ENCODE measurements at places on chromosomes 16 and 17.

GRCh38 chr17:64661726-64661975 is 456 bp downstream of the SMURF2 start:
- no peak for DNase-seq

- no peak for DNase-seq
Measured at GRCh38 chr16:80113873-80114574, 426.8 kb upstream of the DYNLRB2 start.

- DNase-seq = no peak
Measured at GRCh38 chr17:31060791-31061550, 33.8 kb upstream of the NF1 start.

- DNase-seq = no peak
Measured at GRCh38 chr17:19750020-19750572, 2.0 kb upstream of the ALDH3A1 start.

- DNase-seq = no peak
Measured at GRCh38 chr16:84992717-84993075, 18.6 kb downstream of the ZDHHC7 start.

DNA sequence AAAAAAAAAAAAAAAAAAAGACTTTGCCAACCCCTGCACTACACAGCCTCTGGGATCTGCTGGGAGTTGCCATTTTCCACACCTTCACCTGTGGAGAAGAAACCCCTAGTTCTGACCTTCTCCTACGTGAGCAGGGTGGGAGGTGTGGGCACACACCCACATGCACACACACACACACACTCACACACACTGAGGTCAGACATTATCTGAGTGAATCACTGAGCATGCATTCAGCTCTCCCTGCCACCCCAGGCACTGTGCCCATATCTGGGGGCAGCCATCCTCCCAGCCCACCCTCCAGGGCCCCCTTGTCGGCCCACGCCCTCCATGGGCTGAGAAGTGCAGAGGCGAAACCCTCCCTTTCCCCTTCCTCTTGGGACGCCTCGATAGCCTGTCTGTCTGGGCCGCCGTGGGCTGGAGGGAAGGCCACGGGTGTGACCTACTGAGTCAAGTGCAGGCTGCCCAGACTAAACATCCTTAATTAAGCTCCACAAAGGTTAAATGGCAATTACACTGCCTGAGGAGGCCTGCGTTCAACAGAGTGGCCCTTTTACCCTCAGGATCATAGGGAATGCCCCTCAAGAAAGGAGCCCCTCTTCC is 143.8 kb downstream of the C16orf95 start:
- no peak for DNase-seq

GRCh38 chr16:59913666-59914065 is 1179.5 kb upstream of the GOT2 start:
- no peak for DNase-seq

GRCh38 chr17:32318071-32318470 is 23.9 kb downstream of the C17orf75 start:
- no peak for DNase-seq

DNA sequence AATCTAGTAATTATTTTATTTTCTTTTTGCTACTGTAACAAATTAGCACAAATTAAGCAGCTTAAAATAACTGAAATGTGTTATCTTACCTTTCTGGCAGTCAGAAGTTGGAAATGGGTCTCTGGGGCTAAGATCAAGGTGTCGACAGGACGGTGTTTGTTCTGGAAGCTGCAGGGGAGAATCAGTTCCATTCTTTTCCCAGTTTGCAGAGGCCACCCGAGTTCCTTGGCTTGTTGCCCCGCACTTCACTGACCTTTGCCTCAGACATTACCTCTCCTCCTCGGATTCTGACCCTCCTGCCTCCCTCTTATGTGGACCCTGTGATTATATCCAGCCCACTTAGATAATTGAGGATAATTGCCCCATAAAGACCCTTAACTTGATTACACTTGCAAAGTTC is 61.0 kb upstream of the MAF start:
- DNase-seq = no peak

GRCh38 chr17:59494757-59495368 is 70.5 kb upstream of the DHX40 start:
- DNase-seq = no peak

- no peak for DNase-seq
Measured at GRCh38 chr16:16830401-16830800, 451.5 kb downstream of the NPIPA7 start.

DNA sequence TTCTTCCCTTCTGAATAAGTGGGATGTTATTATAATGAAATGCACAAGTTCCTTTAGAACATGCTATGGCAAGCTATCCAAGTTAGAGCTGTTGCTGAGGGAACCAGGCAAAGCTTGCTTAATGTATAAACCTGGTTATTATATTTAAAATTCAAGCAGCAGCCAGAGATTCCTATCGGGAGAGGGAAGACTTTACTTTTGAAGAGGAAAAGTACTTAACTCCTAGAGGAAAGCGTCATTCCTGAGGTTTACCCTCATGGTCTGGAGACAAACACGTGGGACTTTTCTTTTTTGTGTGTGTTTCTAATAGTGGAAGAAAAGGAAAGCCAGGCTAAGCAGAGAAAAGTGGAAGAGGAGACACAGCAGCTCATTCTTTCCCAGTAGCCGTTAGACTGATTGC is 39.9 kb upstream of the MYH10 start:
- no peak for DNase-seq

GRCh38 chr17:46726206-46726605 is 92.3 kb downstream of the WNT3 start:
- DNase-seq = peak; percentile 24

DNA sequence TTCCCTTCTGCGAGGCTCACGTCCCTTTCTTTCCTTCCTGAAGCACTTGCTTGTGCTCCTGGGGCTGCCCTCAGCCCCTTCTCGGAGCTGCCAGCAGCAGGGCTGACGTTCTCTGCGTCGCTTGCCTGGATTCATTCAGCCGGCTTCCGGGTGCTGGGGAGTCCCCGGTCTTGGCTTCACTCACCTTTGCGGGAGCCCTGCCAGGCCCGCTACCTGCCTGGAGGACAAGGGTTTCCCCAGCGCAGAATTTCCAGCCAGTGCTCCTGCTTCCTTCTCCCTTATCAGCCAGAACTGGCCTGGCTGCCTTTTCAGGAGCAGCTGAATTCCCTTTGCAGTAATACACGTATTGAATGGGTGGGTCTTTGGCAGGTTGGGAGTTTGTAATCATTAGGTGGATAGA is 22.1 kb upstream of the IL17C start:
- DNase-seq = no peak

GRCh38 chr17:68346448-68346847 is 55.2 kb downstream of the ARSG start:
- no peak for DNase-seq

DNA sequence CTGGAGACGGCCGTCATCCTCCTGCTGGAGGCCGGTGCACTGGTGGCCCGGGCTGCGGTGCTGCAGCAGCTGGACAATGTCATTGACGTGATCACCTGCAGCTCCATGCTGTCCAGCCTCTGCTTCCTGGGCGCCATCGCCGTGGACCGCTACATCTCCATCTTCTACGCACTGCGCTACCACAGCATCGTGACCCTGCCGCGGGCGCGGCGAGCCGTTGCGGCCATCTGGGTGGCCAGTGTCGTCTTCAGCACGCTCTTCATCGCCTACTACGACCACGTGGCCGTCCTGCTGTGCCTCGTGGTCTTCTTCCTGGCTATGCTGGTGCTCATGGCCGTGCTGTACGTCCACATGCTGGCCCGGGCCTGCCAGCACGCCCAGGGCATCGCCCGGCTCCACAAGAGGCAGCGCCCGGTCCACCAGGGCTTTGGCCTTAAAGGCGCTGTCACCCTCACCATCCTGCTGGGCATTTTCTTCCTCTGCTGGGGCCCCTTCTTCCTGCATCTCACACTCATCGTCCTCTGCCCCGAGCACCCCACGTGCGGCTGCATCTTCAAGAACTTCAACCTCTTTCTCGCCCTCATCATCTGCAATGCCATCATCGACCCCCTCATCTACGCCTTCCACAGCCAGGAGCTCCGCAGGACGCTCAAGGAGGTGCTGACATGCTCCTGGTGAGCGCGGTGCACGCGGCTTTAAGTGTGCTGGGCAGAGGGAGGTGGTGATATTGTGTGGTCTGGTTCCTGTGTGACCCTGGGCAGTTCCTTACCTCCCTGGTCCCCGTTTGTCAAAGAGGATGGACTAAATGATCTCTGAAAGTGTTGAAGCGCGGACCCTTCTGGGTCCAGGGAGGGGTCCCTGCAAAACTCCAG is 1.1 kb downstream of the MC1R start:
- no peak for DNase-seq

- no peak for DNase-seq
Measured at GRCh38 chr17:78790552-78790951, 8.5 kb upstream of the CYTH1 start.

DNA sequence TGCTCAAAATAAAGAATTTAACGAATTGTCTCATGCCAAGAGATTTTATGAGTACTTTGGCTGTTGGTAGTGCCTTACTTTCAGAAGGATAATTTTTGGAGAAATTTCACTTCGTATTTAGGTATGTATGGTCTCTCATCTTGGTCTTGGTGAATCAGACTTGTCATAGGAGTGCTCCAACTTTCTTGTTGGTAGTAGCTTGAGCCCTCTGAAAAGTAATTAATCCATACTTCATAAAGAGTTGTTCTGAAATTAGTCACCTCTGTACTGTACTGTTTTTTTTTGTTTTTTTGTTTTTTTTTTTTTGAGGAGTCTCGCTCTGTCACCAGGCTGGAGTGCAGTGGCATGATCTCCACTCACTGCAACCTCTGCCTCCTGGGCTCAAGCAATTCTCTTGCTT is 11.6 kb downstream of the ZNRF1 start:
- DNase-seq = no peak

DNA sequence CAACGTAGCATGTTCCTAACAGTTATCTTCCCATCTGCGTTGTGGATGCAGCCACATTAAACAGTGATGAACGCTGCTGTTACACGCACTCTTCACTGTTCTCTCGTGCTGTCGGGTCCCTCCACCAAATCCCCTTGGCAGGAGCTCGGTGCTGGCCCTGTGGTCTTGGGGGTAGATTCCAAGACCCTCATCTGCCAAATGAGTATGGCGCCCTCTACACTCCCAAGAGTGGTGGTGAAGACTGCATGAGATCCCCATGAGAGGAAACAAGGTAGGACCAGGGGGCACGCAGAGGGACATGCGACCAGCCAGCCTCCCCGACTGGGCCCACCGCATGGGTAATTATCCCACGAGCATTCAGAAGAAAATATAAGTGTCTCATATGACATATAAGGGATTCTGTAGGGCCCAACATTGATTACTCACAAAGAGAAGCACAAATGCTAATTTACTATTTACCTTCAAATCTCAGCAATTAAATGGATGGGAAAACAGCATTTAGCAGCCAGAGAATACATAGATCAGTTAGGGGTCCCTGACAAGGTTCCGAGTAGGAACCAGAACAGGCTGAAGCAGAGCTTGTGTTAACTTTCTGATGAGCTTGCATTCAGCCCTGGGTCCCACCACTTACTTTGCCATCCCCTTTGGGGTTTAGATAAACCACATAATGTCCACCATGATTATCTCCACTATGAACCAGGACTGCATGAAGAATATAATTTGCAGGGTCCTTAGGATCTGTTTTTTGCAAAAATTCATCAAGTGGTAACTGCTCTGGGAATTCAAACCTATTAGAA is 23.8 kb downstream of the LITAFD start:
- DNase-seq = no peak

- DNase-seq = no peak
Measured at GRCh38 chr16:48353565-48354163, 31.5 kb downstream of the SIAH1 start.

GRCh38 chr17:21061971-21062526 is 19.2 kb upstream of the USP22 start:
- no peak for DNase-seq
